ENCODE measurements at places on chromosomes 3 and 15.

DNA sequence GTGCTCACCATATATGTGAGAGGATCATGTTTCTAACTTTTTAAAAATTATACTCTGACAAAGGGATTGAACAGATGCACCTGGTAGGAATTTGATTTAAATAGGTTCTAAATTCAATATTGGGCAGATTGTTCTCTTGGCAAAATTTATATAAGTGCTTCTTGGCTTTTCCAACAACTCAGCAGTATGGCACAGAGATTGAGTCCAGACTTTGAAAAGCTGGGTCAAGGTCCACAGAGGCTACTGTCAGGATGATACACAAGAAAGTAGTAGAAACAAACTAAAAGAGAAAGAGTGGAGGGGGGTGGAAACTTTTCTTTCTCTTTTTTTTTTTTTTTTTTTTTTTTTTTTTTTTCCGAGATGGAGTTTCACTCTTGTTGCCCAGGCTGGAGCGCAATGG lies 203.2 kb upstream of the ADAMTS9 start:
- no peak for DNase-seq

DNA sequence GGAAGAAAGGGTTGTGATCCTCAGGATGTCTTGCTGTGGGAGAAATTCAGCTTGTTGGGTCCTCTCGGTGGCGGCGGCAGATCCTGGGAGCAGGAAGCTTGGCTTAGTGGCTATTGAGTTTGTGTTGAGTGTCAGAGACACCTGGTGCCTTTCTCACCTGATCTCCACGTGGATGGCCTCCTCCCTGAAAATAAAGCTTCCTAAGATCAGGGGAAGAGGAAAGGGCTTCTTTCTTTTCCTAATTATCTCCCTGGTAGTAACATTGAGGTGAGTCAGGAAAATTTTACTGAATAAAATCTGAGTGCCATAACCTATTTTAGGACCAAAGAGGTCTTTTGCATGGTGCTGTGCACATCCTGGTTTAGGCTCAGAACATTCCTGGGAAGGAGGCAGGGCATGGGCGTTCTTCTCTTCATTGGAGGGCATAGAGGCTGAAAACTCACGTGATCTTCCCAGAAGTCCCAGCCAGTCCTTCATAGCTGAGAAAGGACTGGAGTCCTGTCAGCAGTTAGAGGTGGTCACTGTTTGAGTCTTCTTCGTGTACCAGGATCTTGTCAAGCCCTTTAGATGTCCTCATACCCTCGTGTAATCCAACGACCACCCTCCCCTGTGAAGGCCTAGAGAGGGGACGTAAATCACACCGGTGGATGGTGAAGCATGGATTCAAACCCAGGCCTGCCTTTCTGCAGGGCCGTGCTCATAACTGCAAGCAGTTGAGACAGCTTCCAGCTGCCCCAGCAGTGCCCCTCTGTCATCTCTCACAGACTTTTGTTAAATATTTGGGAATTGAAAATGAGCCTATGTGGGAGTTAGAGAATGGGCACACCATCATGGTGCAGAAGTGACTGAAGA lies 1.1 kb downstream of the CMTM8 start:
- DNase-seq, result peak; percentile 42

GRCh38 chr3:132232231-132232792 lies 84.9 kb upstream of the ACP3 start:
- DNase-seq, result no peak

- DNase-seq, result no peak
These were observed 490.0 kb downstream of the NAALADL2 start for GRCh38 chr3:175349168-175349567.
